ENCODE measurements at places on chromosomes 13 and 19.

DNA sequence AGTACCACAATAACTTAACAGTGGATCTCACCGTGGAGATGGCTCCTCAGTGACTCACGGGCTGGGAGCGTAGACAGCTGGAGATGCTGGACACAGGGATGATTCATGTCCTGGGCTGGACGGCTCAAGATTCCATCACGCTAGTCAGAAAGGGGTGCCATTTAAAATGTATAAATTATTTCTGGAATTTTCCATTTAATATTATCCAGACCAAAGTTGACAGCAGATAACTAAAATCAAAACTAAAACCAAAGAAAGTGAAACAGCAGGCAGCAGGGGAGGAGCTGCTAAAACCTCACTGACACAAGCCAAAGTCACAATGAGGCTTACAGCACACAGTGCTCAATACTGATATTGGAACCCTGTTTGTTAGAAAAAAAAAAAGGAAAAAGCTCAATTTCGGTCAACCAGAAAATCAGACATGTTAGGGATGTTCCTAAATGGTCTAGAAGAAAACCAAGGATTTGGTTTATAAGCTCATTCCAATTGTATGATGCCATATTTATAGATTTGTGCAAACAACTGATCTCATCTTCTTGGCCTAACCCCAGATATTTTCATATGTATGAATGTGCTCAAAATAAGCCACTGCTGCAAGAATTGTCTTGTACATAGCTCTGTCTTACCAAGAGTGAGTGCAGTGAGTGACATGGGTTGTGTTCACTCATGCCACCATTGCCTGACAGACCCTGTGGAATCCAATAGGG lies 111.8 kb downstream of the SACS start:
- no peak for DNase-seq

- no peak for DNase-seq
These were observed 40.5 kb upstream of the GAS6 start for GRCh38 chr13:113904411-113904810.

- DNase-seq: no peak
These were observed 13.8 kb upstream of the TIMM13 start for GRCh38 chr19:2441096-2441752.

- DNase-seq: no peak
These were observed 100.6 kb downstream of the RAP2A start for GRCh38 chr13:97534540-97534939.

DNA sequence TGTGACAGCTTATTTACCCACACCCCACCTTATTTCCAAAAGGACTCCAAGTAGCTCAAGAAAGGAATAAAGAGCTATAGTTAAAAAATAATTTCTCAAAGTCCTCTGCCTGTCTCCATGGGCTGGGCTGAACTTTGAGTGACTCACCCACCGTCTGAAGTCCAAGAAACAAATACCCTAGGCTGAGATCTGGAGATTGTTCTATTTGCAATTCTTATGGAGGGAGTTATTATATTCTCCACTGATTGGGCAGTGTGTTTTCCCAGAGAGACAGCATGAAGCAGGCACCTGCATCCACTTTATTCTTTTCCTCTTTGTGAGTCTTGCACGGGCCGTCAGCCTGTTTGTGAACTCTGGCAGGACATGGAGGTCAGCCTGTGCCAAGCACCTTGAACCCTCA lies 63.2 kb downstream of the SHISA2 start:
- DNase-seq: no peak

GRCh38 chr13:40317980-40318327 lies 348.5 kb downstream of the FOXO1 start:
- no peak for DNase-seq

- no peak for DNase-seq
These were observed 407.7 kb downstream of the LMO7 start for GRCh38 chr13:76043874-76044273.

DNA sequence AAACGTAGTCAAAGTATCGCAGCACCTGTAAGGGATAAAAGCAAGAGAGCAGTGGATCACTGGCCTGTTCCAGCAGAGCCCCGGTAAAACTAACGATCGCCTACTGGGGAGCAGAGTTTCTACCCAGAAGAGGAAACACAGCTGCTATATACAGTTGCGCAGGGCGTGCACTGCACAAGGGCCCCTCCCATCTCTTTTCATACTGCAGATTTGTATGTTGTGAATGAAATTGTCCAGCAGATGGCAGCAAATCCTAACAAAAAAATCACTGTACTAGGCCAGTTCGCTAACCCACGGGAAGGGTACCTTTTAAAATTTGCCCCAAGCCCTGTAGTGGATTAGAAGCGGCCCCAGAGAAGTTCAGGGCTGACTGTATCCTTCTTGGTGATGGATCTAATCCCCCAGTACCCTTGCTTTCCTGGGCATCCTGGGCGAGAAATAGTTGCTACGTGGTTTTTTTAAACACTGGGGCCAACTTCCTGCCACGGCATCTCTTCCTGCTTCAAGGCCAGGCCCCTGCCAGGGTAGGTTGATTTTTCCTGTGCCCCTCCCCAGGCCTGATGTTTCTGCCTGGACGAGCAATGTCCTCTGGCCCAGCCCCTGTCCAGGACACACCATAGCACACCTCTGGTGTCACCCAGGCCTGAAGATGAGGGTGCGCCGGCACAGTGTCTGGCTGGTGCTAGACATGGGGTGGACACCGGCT lies 127.0 kb downstream of the IER2 start:
- no peak for DNase-seq

- DNase-seq: no peak
These were observed 1891.6 kb upstream of the PCDH20 start for GRCh38 chr13:63307228-63307627.

DNA sequence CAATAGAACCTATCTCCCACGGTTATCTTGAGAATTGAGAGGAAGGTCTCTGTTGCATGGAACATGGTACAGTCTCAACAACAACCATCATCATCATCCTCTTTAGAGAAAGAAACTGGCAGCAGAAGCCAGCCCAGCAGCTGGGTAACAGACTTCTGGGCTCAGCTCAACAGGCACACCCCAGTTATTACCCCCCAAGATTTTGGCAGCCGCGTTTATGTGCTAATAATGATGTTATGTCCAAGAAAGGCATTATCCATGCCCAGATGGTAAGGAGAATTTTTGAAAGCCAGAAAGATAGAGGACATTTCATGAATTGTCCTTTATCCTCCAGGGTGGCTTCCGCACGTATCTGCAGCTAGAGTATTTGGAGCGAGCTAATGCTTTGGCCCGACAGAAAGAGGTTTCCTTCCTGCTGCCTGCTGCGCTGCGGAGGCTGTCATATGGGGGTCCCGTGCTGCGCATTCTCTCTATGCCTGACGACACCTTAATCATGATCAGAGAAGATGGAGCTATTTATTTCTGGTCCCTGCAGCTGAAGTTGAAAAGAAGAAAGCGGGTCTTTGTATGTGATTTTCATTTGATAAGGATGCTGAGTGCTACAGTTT lies 89.9 kb downstream of the TEX26 start:
- DNase-seq: no peak

DNA sequence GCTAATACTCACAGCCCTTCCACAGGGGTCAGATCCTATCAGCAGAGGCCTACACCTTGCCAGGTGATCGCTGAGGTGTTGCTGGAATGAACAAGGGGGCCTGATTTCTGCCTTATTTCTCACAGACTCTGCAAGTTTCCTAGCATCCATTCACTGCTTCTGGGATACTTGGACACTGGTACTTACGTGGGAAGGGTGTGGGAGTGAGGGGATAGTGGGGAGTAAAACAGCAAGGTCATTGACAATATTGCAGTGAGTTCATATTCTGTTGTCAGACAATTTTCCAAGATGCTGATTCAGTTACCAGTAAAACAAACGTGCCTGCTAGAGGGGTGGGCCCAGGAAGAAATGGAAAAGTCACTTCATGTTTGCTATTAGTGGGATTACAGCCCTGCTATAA lies 276.5 kb downstream of the SHISA2 start:
- no peak for DNase-seq

GRCh38 chr13:50192272-50192813 lies 177.1 kb downstream of the KCNRG start:
- no peak for DNase-seq

DNA sequence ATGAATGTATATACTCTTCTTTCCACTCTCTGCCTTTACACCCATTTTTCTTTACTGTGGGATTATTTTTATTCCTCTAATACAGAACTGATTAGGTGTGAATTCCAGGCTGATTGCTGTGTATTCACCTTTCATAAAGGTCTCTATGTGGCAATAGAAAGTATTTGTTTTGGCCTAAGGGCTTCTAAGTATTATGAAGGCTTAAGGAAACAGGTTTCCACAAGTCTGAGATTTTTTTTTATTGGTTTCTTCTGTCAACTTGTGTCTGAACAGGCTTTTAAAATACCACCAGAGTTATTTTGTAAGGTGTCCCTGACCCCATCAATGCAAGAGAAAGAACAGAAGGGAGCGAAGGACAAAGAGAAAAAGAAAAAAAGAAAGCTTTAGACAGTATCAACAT lies 1102.0 kb upstream of the SPRY2 start:
- no peak for DNase-seq

- DNase-seq: no peak
These were observed 26.1 kb upstream of the OR1M1 start for GRCh38 chr19:9060564-9061340.

DNA sequence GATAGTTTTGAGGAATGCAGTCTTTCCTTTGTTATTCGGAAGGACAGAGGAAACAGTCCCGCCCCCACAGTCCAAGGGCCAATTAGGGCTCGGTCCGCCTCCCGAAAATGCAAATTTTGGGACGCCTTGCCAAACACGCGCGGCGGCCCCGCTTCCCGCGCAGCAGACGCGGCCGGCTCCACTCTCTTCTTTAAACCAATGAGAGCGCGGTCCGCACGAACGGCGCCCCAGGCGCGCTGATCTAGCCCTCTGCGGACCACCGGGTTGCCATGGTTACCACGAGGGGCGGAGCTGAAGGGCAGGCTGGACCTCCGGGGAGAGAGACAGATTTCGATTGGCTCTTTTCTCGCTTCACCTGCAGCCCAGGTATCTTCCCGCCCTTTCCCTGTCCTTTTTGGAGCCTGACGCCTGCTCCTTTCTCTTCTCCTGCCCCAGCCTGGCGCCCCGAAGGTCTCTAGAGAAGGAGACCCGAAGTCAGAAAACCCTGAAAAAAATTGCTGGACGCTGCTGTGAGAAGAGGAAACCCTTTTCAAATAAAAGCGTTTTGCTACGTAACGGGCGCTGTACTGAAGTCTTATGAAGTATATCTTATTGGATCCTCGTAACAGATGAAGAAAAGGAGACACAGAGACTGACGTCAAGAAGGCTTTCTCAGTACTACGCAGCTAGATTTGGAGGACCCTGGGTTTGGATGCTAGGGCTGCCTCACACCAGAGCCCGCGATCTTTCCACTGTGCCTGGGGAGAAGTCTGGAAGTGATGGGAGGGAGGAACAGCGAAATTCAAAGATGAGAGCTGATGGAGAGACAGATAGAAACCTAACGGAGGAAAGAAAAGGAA lies 2.0 kb downstream of the PTH2 start:
- no peak for DNase-seq

DNA sequence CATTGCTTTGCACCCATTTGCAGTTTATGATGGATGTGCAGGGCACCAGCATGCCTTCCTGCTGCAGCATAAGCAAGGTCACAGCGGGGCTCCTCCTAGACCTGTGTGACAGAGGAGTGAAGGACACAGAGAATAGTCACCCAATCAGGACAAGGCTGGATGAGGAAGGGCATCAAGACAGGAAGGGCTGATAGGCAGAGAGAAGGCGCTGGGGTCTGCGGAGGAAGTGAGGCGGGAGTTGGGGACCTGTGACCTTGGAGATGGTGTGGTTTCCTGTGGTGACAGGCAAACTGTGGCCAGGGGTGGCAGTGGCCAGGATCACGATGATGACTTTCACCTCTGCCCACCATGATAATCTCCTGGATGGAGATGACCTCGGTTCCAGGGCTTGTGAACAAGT lies 16.4 kb upstream of the KCTD15 start:
- no peak for DNase-seq

- no peak for DNase-seq
These were observed 39.4 kb downstream of the ZNF136 start for GRCh38 chr19:12202250-12202649.

- no peak for DNase-seq
These were observed 439.3 kb downstream of the PCDH20 start for GRCh38 chr13:60976367-60976766.

DNA sequence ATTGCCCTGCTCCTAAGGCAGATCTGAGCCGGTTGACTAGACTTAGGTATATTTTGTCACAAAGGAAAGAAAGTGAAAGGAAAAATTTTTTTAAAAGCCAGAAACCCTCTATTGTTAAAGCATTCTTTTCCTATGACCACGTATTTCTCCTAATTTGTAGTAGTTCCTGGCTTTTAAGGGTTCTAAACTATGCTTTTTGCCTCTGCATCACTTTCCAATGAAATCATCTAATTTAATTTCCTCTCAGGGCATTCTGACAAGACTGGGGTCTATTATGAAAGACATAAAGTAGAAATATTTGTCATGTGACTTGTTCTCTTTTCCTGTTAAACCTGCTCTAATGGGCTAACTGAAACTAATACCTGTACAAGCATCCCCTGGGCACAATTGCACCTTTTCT lies 233.0 kb upstream of the PRR20A start:
- DNase-seq: no peak

- DNase-seq: no peak
These were observed 205.5 kb downstream of the NDFIP2 start for GRCh38 chr13:79686441-79686840.

DNA sequence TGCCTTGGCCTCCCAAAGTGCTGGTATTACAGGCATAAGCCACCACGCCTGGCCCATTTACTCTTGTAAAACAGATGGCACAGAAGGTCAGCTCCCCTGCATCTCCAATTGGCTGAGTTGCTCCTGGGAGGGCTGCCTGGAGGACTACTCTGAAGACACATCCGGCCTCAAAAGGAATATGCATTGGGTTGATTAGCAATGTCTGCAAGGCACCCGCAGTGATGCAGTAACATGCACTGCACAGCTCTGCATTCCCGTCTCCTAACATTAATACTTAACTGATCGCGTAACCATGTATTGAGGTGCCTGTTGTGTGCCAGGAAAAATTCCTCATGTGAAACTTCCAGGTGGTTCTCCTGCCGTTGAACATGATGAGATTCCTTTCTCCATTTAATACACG lies 5.0 kb downstream of the ELAVL3 start:
- no peak for DNase-seq

DNA sequence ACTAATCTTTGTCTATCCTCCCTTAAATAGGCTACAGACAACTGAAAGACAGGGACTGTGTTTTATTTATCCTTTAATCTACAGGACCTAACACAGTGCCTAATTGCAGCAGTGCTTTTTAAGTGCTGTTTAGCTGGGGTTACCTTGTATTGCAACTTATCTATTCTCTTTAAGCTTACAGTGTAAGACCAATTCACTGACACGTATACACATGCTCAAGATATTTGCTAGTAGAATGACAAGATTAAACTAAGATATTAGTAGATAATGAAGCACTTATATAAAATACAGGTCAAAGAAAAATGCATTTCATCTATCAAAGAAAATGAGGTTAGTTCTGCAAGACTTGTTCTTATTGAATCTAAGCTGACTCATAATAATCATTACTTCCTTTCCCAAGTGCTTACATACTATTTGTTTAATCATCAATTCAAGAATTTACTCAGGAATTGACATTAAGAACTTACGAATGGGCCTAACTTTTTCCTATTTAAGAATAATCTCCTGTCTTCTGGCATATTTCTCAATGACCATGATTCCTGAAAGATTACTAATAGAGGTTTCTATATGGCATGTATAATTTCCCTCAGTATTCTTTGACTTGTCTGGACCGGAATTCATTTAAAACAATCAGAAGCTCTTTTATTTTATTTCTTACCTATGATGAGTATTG lies 75.8 kb upstream of the MAB21L1 start:
- DNase-seq: no peak
